ENCODE measurements at places on chromosomes 3 and 15.

- no peak for DNase-seq
These were observed 20.0 kb upstream of the CAPN7 start for GRCh38 chr3:15186101-15186476.

- DNase-seq, result no peak
These were observed 592.1 kb downstream of the SI start for GRCh38 chr3:164486150-164486549.

GRCh38 chr15:58475573-58476524 is 44.1 kb downstream of the LIPC start:
- no peak for DNase-seq

DNA sequence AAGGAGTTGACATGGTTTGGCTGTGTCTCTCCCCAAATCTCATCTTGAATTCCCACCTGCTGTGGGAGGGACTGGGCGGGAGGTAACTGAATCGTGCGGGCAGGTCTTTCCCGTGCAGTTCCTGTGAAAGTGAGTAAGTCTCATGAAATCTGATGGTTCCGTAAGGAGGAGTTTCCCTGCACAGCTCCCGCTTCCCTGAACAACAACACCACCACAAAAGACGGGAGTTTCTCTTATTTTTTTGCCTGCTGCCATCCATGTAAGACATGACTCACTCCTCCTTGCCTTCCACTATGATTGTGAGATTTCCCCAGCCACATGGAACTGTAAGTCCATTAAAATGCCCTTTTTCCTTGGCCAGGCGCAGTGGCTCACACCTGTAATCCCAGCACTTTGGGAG is 22.7 kb downstream of the XXYLT1 start:
- DNase-seq, result no peak

- DNase-seq, result no peak
These were observed 236.4 kb downstream of the UACA start for GRCh38 chr15:70526974-70527325.

- DNase-seq, result no peak
These were observed 51.8 kb downstream of the RNF111 start for GRCh38 chr15:59039225-59039624.

DNA sequence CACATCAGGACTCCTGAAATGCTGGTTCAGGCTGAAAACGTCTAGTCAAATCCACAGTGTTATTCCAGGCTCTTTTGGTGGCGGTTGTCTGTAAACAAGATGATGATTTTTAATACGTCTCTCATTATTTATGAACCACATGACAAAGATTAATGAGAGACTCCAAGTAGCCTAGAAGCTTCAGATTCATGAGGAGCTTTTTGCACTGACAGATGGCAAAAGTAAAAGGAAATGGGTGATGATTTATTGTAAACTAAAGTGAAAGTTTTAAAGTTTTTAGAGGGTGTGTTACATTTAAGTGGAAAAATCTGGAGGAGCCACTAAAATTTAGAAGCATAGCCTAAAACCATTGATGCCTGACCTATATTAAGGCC is 77.0 kb downstream of the BBX start:
- DNase-seq, result no peak

- no peak for DNase-seq
These were observed 339.8 kb downstream of the EPHA3 start for GRCh38 chr3:89447243-89447642.

DNA sequence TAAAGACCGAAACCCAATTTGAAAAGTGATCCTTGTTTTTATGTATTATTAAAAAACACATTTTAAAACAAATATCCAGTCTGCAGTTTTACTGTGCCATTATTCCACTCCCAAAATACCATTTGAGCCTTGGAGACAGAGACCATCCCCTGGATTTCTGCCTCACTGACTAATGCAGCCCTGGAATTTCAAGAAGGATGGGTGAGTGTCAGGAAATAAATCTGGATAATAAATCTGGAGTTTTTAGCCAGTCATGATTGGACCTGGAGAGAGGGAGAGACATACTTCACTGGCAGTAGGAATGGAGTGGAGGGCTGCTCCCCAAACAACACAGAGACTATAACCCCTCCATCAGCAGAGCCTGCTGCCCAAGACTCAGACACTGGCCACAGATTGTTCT is 123.3 kb downstream of the MYLK start:
- DNase-seq, result no peak

GRCh38 chr15:66773129-66773873 is 71.3 kb downstream of the SMAD6 start:
- DNase-seq, result no peak

- DNase-seq, result no peak
These were observed 110.6 kb downstream of the MAGI1 start for GRCh38 chr3:65928110-65928509.

DNA sequence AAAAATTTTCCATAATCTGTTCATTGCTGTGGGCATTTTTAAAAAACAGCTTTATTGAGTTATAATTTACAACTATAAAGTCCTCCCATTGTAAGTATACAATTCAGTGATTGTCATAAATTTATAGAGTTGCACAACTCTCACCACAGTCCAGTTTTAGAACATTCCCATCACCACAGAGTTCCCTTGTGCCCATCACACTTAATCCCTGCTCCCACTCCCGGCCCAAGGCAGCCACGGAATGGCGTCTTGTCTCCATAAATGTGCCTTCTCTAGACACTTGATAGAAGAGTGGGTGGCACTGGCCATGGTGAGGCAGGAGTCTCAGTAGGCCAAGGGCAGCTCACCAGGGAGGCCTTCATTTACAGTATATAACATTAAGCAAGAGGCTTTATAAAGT is 6.3 kb downstream of the TSEN2 start:
- DNase-seq, result no peak

DNA sequence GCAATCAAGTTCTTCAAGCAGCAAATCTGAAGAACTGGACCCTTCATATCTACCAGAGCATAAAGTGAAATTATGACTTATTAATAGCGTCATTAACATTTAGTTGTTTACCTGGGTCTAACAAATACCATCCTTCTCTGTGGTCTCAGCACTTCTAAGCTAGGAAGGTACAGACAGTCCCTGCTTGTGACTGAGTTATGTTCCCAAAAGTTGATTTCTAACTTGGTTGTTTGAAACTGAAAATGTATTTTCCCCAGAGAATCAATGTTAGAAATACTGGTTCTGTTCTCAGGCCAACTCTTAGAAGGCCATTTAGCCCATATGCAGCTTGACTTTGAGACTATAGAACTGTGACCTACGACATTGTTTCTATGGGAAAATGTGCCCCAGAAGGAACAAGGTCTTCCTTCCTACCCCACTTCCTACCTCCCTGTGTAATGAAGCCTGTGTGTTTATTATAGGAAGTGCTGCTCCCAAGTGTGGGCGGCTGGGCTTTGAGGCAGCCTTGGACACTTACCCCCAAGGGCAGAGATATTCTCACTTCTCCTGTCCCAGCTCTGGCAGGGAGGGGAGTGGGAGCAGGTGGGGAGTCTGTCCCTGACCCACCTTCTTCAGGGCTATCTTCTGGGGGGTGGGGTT is 12.2 kb upstream of the MAPK6 start:
- DNase-seq, result no peak

DNA sequence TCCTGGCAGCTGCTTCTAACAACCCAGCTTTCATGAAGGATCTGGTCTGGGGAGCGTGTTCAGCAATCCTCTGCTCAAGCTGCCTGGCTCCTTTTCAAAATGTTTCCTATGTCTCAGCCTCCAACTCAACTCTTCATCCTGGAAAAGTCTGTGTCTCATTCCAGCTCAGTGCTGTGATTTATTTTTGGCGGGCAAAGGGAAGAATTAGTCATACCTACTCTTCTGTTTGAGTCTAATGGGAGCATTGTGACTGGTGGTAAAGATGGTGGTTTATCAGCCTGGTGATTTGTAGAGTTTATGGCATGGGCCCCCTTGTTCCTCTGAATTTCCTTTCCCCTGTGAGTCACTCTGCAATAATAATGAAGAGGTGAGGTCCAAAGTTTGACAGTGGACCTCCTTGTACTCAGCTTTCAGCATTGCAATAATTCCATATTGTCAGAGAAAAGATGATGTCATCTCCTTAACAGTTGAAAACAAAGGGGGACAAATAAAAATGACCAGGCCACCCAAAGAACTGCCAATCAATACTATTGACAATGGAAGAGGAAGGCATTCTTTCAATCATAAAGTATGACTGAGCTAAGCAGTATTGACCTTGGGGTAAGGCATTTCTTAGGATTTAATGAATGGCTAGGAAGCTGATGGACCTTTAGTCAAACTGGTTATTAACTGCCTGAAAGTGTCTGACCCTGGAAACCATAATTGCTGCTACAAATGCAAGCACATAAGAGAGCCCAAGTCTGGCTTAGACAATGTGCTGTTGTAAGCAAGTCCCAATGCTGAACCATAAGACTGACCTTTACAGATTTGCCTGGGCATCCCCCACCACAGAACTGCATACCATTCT is 204.7 kb upstream of the MCTP2 start:
- DNase-seq, result no peak

GRCh38 chr3:108780235-108780634 is 23.0 kb upstream of the RETNLB start:
- no peak for DNase-seq

DNA sequence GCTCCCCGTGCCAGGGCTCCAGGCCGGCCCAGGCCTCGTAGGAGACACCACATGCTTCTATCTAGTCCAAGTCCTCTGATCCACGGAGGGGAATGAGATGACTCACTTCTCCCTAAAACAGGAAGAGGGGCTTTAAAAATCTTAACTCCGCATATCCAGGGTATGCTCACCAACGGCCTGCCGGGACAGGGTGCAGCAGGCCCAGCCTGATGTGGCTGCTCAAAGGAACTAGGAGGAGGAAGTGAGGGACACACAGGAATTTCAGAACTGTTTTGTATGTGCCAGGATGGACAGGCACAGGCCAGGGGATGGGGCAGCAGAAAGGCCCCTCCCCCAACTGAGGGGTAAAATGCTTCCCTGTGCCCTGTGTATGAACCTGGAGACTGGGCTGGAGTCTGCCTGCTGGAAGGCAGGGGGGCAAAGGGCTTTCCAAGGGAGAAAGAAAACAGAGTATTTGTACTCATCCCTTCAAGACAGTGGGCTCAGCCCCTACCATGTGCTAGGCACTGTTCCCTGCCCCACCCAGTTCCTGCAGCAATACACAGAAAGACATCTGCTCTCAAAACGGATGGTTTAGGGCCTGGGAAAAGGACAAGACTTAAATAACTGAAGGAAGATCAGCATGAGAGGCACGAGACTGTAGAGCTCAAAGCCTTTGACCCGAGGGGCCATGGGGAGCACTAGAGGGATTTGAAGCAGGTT is 22.1 kb downstream of the CHDH start:
- DNase-seq, result no peak

GRCh38 chr15:41258750-41259471 is 27.8 kb downstream of the CHP1 start:
- peak; percentile 4 for DNase-seq

DNA sequence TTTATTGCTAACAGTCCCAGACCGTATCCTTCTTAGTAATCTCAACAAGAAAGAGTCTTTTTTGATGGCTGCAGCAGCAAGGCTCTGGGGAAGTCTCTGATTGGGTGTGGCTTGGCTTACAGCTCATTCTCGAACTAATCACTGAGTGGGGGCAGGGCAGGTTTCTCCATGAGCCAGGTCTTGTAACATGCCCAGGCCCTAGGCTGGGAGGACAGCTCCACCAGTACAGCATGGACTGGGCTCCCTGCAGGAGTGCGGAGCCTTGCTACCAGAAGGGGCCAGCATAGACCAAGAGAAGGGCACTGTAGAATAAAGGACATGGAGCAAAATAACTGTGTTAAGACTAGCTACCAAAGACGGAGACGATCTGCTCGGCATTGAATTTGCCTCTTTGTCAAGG is 7.2 kb downstream of the CD276 start:
- no peak for DNase-seq

DNA sequence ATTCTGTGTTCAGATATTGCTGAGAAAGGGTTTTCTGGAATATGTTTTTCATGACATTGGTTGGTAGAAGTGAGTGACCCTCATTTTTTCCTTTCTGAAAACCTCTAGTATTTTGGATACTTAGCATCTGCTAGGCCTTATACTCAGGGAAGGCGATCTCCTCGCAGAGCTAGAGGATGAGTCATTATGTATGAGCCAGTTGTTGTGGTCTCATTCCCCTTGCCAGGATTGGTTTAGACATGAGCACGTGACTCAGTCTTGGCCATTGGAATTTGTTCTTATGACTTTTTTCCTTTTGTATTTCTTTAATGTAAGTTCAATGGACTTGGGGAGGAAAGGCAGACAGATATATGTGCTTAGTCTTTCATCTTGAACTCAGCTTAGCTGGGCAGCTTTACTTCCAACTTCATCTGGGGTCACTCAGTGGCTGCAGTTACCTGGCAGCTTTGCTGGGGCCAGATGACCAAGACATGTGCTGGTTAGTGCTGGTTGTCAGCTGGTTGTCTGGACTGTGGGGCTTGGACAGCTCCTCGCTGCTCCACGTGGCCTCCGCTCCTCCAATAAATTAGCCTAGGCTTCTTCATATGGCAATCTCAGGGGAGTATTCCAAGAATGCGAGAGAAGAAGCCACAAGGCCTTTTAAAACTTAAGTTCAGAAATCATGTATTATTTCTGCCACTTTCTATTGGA is 207.5 kb downstream of the IL20RB start:
- no peak for DNase-seq

All from hematopoietic multipotent progenitor cell treated with erythropoietin and hydrocortisone succinate and interleukin-3 and kit ligand, for 17 days (in vitro differentiated cells).